CD4-positive, alpha-beta T cell treated with Interleukin-17A for 4 hours (primary cell): ENCODE measurements at places on chromosomes 1 and 21.
A peak's percentile ranks its signal among the peaks of the same experiment; 100 is the strongest.

- DNase-seq, result peak; percentile 72
Measured at GRCh38 chr1:201739492-201740085, 89.4 kb upstream of the IPO9 start.

DNA sequence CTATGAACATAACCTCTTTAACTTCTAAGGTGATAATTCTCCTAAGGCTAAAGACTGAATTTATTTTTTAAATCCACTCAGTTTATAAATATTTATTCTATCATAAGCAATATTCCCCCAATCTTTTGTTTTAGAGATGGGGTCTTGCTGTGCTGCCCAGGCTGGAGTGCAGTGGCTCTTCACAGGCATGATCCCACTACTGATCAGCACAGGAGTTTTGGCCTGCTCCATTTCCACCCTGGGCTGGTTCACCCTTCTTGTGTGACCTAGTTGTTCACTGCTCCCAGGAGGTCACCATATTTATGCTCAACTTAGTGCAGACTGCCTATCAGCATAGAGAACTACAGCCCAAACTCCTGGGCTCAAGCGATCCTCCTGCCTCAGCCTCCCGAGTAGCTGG, 38.6 kb downstream of the LPGAT1 start:
- no peak for DNase-seq

DNA sequence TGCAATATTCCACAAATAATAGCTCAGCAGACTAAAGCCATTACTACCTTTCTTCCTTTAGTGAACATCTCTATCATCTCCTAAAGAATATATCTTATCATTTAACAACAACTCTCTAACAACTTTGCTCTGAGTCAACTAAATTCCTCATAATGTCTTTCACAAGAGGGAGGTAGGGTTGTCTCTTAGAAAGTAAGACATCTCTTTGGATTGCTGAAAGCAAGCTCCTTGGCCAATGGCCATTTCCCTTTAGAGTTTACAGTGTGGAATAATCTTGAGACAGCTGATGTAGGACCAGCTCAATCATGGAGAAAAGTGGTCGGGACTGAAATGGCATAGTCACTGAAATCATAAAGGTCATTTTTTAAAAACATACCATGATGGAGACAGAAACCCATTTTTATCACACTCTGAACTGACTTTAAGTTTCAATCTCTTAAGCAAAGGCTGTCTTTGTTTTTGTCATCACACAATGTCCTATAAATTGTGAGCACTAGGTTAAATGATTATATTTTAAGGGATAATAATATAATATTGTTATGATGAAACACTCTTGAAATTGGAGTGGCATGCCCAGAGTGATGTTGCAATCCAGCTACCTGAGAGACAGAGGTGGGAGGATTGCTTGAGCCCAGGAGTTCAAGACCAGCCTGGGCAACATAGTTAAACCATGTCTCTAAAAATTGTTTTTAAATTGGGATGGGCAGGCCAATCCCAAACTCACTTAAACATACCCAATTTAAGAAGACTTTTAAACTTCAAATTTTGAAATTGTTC, 91.1 kb downstream of the SLC44A5 start:
- DNase-seq, result no peak

- peak; percentile 23 for DNase-seq
Measured at GRCh38 chr1:115469703-115470476, 131.8 kb upstream of the NGF start.

- no peak for DNase-seq
Measured at GRCh38 chr1:179197690-179198297, 31.7 kb downstream of the ABL2 start.

GRCh38 chr21:28885853-28886177, 106.9 kb downstream of the LTN1 start:
- DNase-seq, result no peak

- DNase-seq, result no peak
Measured at GRCh38 chr1:210568631-210569030, 239.9 kb downstream of the HHAT start.

- DNase-seq, result no peak
Measured at GRCh38 chr1:246068619-246069509, 438.2 kb downstream of the SMYD3 start.

- no peak for DNase-seq
Measured at GRCh38 chr1:171107262-171107940, 16.7 kb downstream of the FMO3 start.

GRCh38 chr1:206802401-206802800, 30.1 kb upstream of the IL10 start:
- DNase-seq, result no peak

DNA sequence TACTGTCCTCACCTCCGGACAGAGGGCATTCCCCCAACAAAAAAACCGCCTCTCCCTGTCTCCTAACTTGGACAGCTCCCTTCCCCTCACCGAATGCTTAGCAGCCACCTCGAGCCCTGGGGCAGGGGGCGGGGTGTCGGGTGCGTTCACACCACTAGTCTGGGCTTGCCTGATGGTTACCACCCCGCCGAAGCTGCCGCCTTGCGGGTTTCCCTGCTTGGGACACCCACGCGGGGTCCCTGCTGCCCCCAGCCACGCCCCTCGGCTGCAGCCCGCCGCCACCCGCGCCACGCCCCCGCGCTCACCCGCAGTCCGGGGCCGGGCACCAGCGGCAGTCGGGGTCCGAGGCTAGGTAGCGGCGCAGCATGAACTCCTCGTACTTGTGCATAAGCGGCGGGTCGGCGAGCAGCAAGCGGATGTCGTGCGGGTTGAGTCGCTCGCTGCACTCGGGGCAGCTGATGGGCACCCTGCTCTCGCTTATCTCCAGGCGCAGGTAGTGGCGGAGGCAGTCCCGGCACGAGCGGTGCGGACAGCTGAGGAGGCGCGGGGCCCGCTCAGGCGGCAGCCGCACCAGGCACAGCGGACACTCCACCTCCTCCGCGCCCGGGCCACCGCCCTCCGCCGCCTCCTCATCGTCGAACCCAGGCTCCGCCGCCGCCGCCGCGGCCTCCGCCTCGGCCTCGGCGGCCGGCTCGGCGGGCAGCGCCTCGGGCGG, 706 bp downstream of the RNF19B start:
- DNase-seq, result peak; percentile 70

GRCh38 chr1:225733254-225733653, 44.4 kb upstream of the SRP9 start:
- no peak for DNase-seq

DNA sequence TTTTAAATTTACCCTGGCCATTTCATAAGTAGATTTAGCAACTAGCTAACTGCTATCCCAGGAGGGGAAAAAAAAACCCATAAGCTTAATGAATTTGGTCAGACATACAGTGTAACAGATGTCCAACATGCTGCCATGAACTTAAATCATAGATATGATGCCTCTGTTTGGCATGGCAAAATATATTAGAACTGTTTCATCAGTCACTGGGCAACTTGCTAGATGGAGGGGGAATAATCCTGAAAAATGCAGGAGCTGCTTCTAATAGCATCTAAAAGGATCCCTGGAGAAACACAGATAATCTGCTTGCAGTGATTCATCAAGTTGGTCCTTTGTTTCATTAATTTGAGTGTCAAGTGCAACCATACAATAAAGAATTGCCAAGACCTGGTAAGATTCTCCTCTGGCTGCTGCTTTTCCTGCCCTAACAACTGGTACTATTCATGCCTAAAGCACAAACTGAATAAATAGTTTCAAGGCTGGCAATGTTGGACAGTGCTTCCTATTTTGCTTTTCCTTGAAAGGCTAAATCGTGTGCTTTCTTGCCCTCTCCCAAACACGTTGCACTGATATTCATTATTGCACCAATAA, 1.5 kb upstream of the ST6GALNAC5 start:
- DNase-seq, result no peak

GRCh38 chr1:180365039-180365438, 135.0 kb downstream of the LHX4 start:
- DNase-seq, result no peak

- peak; percentile 88 for DNase-seq
Measured at GRCh38 chr1:161749509-161750407, at the start of gene DUSP12. TSS of gene DUSP12 (plus strand) at chr1:161749786. CDS start at chr1:161749802, 16 bp downstream.

- no peak for DNase-seq
Measured at GRCh38 chr1:208083016-208083714, 161.0 kb downstream of the PLXNA2 start.

GRCh38 chr21:33394260-33394659, 9.0 kb upstream of the IFNGR2 start:
- DNase-seq, result no peak

- DNase-seq, result no peak
Measured at GRCh38 chr1:59057796-59058195, 239.1 kb upstream of the FGGY start.

DNA sequence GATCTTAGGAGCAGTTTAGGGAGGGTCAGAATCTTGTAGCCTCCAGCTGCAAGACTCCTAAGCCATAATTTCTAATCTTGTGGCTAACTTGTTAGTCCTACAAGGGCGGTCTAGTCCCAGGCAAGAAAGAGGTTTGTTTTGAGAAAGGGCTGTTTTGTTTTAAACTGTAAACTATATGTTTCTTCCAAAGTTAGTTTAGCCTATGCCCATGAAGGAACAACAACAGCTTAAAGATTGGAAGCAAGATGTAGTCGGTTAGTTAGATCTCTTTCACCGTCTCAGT, 62.0 kb downstream of the SLC16A1 start:
- no peak for DNase-seq

DNA sequence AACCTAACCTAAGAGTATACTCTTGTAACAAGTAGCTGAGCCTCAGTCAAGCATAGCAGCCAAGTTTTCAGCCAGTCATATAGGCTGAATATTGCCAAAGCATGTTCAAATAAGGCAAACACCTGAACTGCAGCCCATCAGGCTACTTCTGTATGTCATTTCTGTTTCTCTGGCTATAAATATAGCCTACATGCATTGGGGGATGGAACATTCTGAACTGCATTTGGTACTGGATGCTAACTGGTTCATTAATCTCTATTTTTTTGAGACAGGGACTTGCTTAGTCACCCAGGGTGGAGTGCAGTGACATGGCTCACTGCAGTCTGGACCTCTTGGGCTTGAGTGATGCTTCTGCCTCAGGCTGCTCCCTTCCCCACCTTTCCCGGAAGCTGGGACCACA, 37.3 kb downstream of the MAST2 start:
- DNase-seq, result no peak

GRCh38 chr1:246947255-246947654, 15.5 kb upstream of the AHCTF1 start:
- DNase-seq, result no peak

GRCh38 chr1:22761821-22762220, 51.2 kb downstream of the EPHB2 start:
- no peak for DNase-seq

GRCh38 chr1:89363196-89363595, 663 bp upstream of the GBP6 start:
- no peak for DNase-seq

DNA sequence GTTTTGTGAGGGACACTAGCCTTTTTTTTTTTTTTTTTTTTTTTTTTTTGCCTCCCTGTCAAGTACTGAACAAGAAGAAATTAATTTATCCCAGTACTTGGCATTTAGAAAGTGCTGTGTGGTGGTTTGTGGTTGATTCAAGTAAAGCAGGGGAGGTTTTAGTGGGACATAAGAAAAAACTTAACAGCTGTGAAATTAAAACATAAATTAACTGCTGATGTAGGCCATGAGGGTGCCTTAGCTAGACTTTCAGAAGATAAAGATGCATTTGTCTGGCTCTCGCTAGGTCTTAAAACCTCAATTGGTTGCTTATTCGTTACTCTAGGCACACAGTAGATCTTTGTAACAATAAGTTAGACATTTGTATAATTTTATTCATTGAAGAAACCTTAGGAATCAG, 52.3 kb downstream of the SPATA46 start:
- no peak for DNase-seq

- DNase-seq, result no peak
Measured at GRCh38 chr1:213008564-213008963, 7.1 kb downstream of the ANGEL2 start.

DNA sequence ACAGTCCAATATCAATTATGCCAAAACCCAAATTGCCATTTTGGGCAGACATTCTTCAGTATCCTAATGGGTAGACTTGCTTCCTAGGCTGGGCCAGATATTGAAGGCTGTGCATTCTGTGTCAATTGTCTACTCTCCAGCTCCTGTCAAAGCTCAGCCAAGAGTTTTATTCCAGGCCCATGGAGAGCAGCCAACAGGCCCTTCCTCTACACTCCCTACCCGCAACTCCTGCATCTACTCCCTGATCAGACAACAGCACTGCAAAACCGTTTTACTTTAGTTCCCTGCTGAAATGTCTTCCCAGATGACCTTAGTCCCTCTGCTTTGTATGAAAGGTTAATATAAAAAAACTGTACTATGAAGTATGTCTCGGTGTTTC, 6.6 kb upstream of the ADORA3 start:
- DNase-seq, result no peak

DNA sequence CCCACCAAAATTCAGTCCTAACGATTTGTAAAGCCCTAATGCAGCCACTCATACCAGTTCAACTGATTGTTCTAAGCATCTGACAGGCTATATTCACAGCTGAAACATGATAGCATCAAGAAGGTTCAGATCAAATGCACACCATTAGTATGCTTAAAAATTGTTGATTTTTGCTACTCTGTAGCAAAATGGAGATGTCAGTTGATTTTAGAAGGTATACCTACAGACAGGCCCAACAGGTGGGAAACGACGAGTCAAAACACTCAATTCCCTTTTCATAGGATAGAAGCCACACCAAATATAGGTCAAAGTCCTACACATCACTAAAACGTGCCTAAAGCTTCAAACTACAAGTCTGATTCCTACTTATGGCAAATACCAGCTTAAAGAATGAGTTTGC, 6.7 kb downstream of the SFPQ start:
- DNase-seq, result no peak

GRCh38 chr1:95742591-95743089, 508.6 kb downstream of the RWDD3 start:
- DNase-seq, result no peak

DNA sequence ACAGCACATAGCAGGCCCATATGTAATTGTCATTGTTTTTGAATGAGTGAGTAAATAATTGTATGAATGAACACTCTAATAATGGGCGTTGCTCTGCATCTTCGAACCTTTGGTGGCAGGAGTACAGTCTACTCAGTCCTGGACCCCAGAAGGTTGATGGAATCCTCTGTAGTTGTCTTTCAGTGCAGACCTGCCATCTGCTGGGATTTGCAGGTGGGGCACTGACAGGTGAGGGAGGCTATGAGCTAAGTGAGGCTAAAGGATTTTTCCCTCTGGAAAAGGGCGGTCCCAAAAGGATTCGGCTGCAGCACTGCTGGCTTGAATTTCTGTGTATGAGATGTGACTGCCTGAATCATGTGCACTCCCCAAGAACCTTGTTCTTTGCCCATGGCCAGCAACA, 53.4 kb downstream of the PLXNA2 start:
- DNase-seq, result no peak

DNA sequence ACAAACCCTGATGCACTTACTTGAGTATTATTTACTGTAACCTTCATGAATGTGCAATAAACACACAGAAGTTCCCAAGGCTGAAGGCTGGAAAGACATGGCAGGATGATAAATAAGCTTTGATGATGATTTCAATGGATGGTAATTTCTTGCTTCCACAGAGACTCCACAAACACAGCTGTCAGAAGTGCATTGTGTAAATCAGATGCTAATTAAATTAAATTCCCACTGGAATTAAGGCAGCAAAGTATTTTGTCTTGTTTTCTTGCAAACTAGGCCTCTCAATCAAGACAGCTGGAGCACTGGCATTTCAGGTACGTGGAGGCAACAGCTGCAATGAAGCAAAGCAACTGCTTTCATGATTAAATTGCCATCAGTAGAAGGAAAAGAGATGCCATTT, 24.1 kb downstream of the FAM177B start:
- no peak for DNase-seq

GRCh38 chr1:108610073-108610472, 50.2 kb downstream of the EEIG2 start:
- no peak for DNase-seq
